ENCODE measurements at places on chromosomes 1 and 21. TPM values are rescaled to one million over a fixed set of nuclear protein-coding genes. Genes with fewer than 3 reads are reported as not detected.

GRCh38 chr1:228163007-228163753, 2.4 kb upstream of the IBA57 start:
- DNase-seq, result no peak
- H3K4me1 ChIP-seq, result peaks cover 20% of the 10 kb centered on the region
- no peaks in the 10 kb centered on the region for H3K27me3 ChIP-seq
- H3K4me3 ChIP-seq, result no peak overlapping the region
- no peaks in the 10 kb centered on the region for H3K36me3 ChIP-seq
- H3K27ac ChIP-seq, result no peak overlapping the region

GRCh38 chr1:33341190-33341589, 20.3 kb upstream of the A3GALT2 start:
- no peaks in the 10 kb centered on the region for H3K36me3 ChIP-seq
- no peak overlapping the region for H3K4me3 ChIP-seq
- H3K27ac ChIP-seq, result no peak overlapping the region
- H3K4me1 ChIP-seq, result peaks cover 91% of the 10 kb centered on the region
- no peaks in the 10 kb centered on the region for H3K27me3 ChIP-seq

DNA sequence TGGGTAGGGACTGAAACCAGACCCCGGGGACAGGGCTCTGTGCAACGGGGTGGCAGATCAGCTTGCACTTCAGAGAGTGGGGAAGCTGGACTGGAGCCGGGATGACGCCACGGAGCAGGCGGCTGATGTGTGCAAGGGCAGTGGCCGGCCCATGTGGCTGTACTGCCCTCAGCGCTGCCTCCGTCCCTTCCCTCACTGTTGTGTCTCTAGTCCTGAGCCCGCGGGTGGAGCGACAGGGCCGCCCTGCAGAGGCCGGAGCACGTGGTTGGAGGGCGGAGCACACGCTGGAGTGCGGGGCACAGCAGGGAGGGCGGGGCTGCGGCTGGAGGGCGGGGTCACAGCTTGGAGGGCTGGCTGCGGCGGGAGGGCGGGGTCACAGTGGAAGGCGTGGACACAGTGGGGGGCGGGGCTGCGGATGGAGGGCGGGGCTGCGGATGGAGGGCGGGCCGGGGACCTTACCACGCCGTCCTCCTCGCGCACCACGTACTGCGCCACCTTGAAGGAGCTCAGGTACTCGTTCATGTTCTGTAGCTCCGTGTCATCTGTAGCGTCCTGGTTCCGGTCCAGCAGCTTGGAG, 52.4 kb downstream of the CHD5 start:
- H3K27me3 ChIP-seq, result peaks cover 16% of the 10 kb centered on the region
- peaks cover 4% of the 10 kb centered on the region for H3K4me1 ChIP-seq
- H3K36me3 ChIP-seq, result no peaks in the 10 kb centered on the region
- peak; percentile 92 for DNase-seq

DNA sequence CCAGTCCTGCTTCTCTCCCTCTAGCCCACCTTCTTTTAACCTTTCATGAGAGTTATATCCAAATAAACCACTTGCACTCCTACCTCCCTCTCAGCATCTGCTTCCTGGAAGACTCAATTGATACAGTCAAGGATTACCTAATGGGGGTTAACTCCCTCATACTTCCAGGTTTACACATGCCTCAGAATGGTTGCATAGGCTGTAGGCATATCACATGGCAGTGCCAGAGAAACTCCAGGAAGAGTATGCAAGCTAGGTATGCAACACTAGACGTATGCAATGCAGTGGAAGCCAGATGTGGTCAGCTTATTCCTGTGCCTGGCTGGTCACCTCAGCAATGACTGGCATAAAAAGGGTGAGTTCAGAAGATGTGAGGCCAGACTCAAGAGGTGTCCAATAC, 32.7 kb upstream of the VANGL1 start:
- H3K4me1 ChIP-seq, result peaks cover 5% of the 10 kb centered on the region
- no peaks in the 10 kb centered on the region for H3K36me3 ChIP-seq

GRCh38 chr1:224404916-224405603, 29.5 kb downstream of the WDR26 start:
- no peak overlapping the region for H3K27ac ChIP-seq
- no peak overlapping the region for H3K4me3 ChIP-seq
- DNase-seq, result no peak
- no peaks in the 10 kb centered on the region for H3K27me3 ChIP-seq

GRCh38 chr21:17128132-17128531, 384.7 kb upstream of the CXADR start:
- no peak overlapping the region for H3K27ac ChIP-seq
- H3K4me1 ChIP-seq, result no peaks in the 10 kb centered on the region
- H3K4me3 ChIP-seq, result no peak overlapping the region
- no peaks in the 10 kb centered on the region for H3K36me3 ChIP-seq
- no peak for DNase-seq

GRCh38 chr1:116827607-116828105, 73.4 kb downstream of the CD2 start:
- peaks cover 17% of the 10 kb centered on the region for H3K4me1 ChIP-seq
- H3K4me3 ChIP-seq, result no peak overlapping the region
- H3K36me3 ChIP-seq, result no peaks in the 10 kb centered on the region
- no peak overlapping the region for H3K27ac ChIP-seq
- no peaks in the 10 kb centered on the region for H3K27me3 ChIP-seq

DNA sequence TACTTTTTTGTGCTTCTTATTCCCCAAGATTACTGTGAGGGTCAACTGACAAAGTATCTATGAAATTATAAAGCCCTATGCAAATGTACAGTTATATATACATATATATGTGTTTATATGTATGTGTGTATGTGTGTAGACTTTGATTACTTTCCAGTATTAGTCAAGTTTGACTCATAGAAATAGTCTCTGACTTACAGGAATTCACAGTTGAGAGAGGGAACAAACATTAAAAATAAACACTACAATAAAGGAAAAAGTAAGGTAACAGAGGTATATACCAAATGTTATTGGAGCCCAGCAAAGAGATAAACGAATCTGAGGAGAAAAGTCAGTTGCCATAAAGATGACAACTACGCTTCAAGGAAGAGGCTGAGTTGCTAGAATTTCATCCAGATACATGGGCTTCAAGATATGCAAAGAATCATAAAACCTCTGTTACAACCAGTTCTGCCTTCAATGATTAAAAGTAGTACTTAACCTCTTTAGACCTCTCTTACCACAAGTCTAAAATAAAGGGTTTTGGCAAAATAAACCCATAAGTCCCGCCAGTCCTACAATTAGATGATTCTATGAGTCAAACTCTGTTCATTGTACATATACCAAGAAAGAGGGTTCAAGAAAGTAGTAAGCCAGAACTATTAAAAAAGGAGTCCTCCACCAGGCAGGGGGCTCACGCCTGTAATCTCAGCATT, 7.2 kb downstream of the IFT25 start:
- peaks cover 4% of the 10 kb centered on the region for H3K4me1 ChIP-seq
- H3K27ac ChIP-seq, result no peak overlapping the region
- no peak overlapping the region for H3K4me3 ChIP-seq
- no peaks in the 10 kb centered on the region for H3K27me3 ChIP-seq
- no peak for DNase-seq
- H3K36me3 ChIP-seq, result peaks cover 15% of the 10 kb centered on the region

DNA sequence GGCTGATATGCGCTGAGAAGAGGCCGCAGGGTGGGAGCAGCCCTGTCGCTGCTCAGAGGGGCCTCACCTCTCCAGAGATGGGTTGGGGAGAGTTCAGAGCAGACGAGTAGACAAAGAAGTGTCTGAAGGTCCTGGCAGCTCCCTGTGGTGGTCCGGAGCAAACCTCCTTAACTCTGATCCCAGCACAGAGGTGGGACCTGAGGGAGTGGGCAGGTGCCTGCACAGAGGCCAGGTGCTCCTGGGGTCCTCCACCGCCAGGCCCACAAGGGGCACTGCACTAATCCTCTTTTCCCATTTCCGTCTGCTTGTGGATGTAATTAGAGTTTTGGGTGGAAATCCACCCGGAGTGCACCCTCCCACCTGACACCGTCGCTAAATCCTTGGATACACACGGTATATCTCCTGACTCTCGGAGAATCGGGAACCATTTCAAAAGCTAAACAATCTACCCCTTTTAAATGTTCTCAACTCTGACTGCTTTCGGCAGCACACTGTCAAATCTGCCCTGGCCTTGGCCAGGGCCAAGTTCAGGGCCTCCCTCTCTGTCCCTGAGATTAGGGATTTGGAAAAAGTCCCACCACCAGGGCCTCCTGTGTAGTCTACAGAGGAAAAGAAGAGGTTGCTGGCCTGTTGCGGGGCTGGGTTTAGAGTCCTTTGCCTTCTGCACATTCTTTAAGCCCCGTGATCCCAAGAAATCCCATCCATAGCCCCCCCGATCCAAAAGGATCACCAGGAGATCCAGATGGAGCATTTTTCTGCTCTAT, 22.4 kb downstream of the CASZ1 start:
- H3K4me1 ChIP-seq, result peaks cover 25% of the 10 kb centered on the region
- no peaks in the 10 kb centered on the region for H3K27me3 ChIP-seq
- H3K27ac ChIP-seq, result no peak overlapping the region
- H3K36me3 ChIP-seq, result no peaks in the 10 kb centered on the region
- DNase-seq, result no peak

DNA sequence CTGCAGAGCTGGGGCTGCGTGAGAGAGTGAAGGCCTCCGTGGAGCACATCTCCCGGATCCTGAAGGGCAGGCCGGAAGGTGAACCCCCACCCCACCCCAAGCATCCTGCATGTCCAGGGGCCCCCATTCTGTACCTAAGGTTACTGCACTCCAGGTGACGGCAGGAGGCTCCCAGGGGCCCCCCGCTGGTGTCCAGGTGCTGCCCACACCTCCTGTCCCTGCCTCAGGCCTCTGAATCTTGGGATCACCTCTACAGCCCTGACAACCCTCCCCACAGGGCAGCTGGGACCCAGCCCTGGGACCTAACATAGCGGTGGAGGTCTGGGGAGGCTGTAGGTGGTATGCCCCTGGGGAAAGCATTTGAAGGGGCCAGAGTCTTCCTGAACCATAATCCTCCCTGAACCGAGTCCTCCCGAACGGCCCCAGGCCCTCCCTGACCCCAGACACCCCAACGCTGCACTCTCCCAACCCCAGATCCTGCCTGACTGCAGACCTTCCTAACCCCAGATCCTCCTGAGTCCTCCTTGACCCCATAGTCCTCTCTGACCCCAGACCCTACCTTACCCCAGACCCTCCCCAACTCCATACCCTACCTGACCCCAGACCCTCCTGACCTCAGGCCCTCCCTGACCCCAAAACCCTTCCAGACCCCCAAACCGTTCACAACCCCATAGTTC, 33.5 kb downstream of the TRIM11 start:
- no peaks in the 10 kb centered on the region for H3K36me3 ChIP-seq
- no peaks in the 10 kb centered on the region for H3K4me1 ChIP-seq
- H3K27ac ChIP-seq, result no peak overlapping the region
- no peak for DNase-seq
- peaks cover 8% of the 10 kb centered on the region for H3K27me3 ChIP-seq

GRCh38 chr1:87993051-87993450, 664.4 kb downstream of the LMO4 start:
- DNase-seq, result no peak
- H3K27ac ChIP-seq, result no peak overlapping the region
- H3K4me1 ChIP-seq, result no peaks in the 10 kb centered on the region
- no peaks in the 10 kb centered on the region for H3K36me3 ChIP-seq
- no peaks in the 10 kb centered on the region for H3K27me3 ChIP-seq

GRCh38 chr1:96039910-96040309, 681.7 kb upstream of the PTBP2 start:
- H3K4me1 ChIP-seq, result no peaks in the 10 kb centered on the region
- no peak overlapping the region for H3K27ac ChIP-seq
- no peak for DNase-seq
- H3K4me3 ChIP-seq, result no peak overlapping the region
- H3K27me3 ChIP-seq, result no peaks in the 10 kb centered on the region

DNA sequence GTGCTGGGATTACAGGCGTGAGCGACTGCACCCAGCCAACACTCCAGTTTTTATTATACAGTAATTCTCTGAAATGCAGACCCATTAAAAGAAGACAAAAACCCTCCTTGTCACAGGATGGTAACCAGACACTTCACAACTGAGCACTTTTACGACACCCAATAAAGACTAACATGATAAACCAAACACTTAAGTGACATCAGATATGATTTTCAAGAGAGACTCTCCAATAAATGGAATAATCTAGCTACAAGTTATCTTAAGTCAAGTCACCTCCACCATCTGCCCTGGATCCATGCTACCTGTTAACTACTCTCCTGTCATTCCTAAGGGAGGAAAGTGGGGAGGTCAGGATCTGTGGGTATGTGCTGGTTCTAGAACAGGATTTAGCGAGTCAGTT, 5.6 kb downstream of the GNG12 start:
- peaks cover 12% of the 10 kb centered on the region for H3K27me3 ChIP-seq
- peaks cover 7% of the 10 kb centered on the region for H3K4me1 ChIP-seq
- DNase-seq, result no peak
- no peak overlapping the region for H3K4me3 ChIP-seq

DNA sequence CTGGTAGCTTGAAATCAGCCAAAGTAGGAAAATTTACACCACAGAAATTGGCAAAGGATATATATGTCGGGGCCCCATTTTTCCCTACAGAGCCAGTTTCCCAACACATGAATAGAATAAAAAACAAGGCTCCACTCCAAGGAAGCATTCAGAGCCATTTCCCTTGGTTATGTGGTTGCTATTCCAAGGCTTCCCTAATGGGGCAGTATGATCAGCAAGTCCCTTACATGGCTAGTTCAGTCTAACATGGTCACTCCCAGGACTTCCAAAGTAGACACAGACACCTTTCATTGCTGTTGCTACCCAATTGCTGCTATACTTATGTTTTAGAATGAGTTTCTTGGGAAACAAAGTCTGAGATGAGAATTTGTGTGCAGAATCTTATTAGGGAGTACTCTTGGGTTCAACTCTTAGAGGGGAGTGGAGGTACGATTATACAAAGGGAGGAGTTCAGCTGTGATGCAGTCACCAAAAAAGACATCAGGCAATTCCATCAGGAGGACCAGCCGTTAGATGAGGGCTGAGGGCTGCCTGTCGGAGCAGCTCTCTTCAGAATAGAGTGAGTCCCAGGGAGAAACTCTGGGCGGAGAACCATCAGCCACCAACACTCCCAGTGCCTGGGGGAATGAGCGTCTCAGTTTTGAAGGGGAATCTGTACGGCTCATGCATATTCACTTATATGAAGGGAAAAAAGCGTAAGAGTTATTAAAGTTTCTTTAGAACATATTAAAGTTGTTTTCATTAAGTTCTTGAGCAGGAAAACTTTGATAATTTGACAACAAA, 92.9 kb downstream of the C21orf91 start:
- no peaks in the 10 kb centered on the region for H3K4me1 ChIP-seq
- H3K36me3 ChIP-seq, result no peaks in the 10 kb centered on the region
- DNase-seq, result peak; percentile 5
- no peak overlapping the region for H3K27ac ChIP-seq

The TINAGL1 gene
- not detected for total RNA-seq

The HAO2 gene
- not detected for total RNA-seq

The C1orf115 gene
- 6.8 TPM for total RNA-seq

The KRTAP20-2 gene
- total RNA-seq, result not detected

The SYNC gene
- not detected for total RNA-seq
